ENCODE measurements at places on chromosomes 3 and 15. TPM values are rescaled to one million over a fixed set of nuclear protein-coding genes. Genes with fewer than 3 reads are reported as not detected.

TMEM207 gene
- total RNA-seq: not detected

EHD4 gene
- 128 TPM for total RNA-seq

RTP3 gene
- not detected for total RNA-seq

MCTP2 gene
- 9.0 TPM for total RNA-seq

ALDH1L1 gene
- total RNA-seq: not detected

UBAP1L gene
- 2.7 TPM for total RNA-seq

LSM3 gene
- total RNA-seq: 8.1 TPM

GOLGA6L10 gene
- total RNA-seq: 0.65 TPM

INKA1 gene
- total RNA-seq: 14.0 TPM

C3orf22 gene
- not detected for total RNA-seq

CSNK1G1 gene
- total RNA-seq: 25.9 TPM

CLEC3B gene
- total RNA-seq: 6.3 TPM

SMCO1 gene
- total RNA-seq: not detected

DNA sequence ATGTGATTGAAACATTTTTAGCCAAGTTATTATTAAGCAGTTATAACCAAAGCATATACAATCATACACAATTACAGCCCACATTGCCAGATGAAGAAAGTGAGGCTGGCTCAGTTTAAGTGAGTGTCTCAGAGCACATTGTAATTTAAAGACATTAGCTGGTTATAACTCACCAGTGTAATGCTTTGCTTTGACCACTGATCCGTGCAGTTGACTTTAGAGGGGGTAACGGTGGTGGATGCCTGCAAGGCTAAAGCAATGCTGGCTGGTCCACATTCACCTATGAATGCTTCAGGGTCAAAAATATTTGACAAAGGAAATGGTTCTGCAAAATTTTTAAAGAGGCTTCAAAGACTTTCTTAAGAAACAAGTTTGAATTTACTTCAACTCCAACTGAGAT is 1.2 kb downstream of the C3orf85 start:
- DNase-seq: no peak

- DNase-seq: no peak
These were observed 235.9 kb upstream of the ST8SIA2 start for GRCh38 chr15:92157666-92158298.

GRCh38 chr3:127328421-127328820 is 40.6 kb upstream of the PRR20G start:
- DNase-seq: no peak

- peak; percentile 80 for DNase-seq
These were observed 66.0 kb upstream of the CMSS1 start for GRCh38 chr3:99751649-99752048.

DNA sequence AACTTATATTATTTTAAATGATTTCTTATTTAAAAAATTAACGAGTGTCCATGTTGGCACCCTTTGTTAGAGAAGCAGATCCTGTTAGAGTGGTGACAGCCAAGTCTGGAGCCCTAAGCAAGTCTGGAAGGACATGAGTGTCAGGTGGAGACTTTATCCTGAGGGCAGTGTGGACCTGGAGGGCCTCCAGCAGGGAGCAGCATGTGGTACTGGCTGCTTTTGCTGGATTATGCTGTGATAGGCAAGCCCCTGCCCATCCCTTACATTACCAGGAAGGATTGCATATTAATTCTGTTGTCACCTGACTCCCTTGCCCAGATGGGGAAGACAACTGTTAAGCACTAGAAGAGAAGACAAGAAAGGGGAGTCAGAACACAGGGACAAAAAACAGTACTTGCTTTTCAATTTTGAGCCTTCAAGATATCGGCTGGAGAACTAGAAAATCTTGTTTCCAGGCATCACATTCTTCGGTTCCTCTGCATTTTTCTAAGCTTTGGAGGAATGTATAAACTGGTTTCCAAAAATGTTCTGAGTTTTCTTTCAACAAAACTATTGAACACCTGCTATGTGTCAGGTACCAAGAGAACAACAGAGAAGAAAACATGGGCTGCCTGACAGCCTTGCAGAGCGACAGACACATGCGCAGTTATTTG is 22.7 kb downstream of the ZNF860 start:
- DNase-seq: no peak

- DNase-seq: peak; percentile 20
These were observed 28.5 kb downstream of the KLHDC8B start for GRCh38 chr3:49199900-49200281.

- DNase-seq: no peak
These were observed 105.4 kb downstream of the SCAPER start for GRCh38 chr15:76799760-76800159.

DNA sequence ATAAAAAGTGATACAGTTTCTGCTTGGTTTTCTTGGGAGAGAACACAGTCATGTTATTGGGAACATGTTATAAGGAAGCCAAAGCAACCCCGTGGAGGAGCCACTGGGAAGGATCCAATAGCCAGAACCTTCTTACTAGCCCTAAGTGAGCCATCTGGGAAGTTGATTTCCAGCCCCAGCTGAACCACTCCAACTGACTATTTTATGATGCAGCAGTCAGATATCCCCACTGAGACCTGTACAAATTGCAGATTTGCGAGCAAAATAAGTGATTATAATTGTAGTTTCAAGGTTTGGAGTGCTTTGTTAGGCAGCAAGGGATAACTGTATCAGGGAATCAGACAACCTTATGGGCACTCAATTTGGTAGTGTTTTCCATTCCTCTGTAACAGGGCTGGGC is 43.3 kb upstream of the ZPLD1 start:
- DNase-seq: no peak

DNA sequence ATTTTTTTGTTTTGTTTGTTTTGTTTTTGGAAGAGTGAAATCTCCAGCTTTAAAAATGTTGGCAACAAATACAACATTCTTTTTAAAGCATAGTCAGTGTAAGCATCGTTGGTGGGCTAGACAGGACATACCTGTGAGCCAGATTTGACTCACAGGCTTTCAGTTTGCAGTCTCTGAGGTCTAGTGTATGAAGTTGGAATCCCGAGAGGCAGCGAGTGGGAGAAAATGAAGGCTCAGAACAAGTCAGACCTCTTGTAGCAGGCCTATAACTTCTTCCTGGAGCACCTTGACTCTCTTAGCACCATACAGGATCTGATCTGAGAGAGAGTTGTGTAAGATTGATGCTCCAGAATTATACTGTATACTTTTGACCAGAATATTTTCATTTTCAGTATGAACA is 60.2 kb downstream of the CNTN4 start:
- no peak for DNase-seq

GRCh38 chr3:42102571-42102970 is 11.4 kb downstream of the TRAK1 start:
- DNase-seq: peak; percentile 37

GRCh38 chr3:41111011-41111410 is 88.3 kb upstream of the CTNNB1 start:
- no peak for DNase-seq

GRCh38 chr15:45586601-45587094 is 531 bp upstream of the BLOC1S6 start:
- no peak for DNase-seq

- DNase-seq: no peak
These were observed 64.2 kb upstream of the NR2C2 start for GRCh38 chr3:14883226-14883625.

DNA sequence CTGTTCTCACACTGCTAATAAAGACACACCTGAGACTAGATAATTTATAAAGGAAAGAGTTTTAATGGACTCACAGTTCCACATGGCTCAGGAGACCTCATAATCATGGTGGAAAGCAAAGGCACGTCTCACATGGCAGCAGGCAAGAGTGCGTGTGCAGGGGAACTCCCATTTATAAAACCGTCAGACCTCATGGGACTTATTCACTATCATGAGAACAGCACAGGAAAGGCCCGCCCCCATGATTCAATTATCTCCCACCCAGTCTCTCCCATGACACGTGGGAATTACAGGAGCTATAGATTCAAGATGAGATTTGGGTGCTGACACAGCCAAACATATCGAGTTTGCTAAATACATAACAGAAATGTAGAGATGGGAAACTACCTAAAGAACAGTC is 39.5 kb upstream of the DGKG start:
- DNase-seq: no peak
